Stimulated activated CD8-positive, alpha-beta memory T cell treated with anti-CD3 and anti-CD28 coated beads, Interleukin-4, amount 100 ng/mL, for 48 hours (primary cell): ENCODE measurements at places on chromosomes 12 and 14.

- DNase-seq: no peak
Observed at GRCh38 chr14:76900682-76901081, 74.5 kb downstream of the LRRC74A start.

DNA sequence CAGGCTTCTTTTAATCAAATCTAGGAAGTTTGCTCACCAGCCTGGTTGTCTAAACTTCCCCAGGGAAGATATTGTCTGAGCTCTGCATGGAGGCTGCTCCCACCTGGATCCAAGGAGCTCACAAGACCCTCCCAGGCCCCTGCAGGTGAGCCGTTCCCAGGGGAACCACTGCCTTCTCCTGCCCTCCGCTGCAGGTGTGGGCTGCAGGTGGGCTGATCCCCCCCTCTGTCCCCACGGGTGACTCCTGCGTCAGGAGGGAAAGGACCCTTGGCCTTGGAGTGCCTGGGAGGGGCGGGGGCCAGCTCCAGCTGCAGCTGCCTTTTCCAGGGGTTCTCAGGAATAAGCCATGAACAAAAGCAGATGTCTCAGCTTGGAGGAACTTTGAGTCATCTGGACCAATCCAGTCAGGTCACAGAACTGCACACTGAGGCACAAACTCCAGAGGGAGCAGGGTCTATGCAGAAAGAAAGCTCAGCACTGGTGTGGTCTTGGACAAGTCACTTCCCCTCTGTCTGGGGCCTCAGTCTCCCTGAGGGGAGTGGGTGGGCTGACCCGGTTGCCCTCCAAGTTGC lies 246.6 kb upstream of the RTL1 start:
- DNase-seq: no peak

DNA sequence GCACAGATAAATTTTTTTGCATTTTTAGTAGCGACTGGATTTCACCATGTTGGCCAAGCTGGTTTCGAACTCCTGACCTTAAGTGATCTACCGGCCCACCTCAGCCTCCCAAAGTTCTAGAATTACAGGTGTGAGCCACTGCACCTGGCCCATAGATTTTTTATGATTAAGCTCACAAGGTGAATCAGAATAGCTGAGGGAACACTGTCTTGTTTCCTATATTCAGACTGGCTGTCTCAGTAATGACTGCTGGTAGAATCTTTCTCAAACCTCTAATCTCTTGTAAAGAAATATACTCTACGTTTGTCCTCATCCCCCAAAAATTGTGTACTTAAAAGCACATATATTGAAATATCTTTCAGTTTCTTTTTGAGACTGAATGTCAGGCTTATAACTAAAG lies 362.1 kb downstream of the EGLN3 start:
- DNase-seq: no peak

DNA sequence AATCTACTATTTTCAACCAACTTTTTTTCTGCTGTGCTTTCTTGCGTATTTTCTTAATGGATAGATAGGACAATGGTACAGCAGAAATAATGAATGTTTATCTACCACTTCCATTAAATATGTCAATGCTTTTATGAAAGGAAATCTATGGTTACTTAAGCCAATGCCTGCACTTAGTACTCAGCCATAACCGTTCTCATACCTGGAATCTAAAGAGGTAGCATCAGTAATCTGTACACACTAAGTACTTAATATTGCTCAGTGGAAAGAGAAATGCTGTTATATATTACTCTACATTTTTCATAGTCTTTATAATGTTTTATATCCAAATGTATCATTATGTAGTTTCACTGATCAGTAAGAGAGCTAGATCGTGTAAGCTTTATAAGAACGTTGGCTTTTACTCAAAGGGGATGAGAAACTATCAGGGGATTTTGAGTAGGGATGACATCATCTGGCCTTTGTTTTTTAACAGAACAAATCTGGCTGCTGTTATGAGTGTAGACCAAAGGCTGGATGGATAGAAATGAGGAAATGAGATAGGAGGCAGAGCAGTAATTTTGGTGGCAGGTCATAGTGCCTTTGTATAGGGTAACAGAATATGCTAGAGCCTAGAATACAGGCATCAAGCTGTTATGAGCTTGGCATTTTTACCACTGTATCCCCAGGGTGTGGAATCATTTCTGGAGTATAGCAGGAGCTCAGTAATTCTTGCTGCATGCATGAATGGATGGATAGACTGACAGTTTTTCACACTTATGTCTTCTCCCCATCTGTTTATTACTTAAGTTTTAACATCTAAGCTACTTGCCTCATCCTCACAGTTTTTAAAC lies 34.0 kb downstream of the ALG10B start:
- no peak for DNase-seq

DNA sequence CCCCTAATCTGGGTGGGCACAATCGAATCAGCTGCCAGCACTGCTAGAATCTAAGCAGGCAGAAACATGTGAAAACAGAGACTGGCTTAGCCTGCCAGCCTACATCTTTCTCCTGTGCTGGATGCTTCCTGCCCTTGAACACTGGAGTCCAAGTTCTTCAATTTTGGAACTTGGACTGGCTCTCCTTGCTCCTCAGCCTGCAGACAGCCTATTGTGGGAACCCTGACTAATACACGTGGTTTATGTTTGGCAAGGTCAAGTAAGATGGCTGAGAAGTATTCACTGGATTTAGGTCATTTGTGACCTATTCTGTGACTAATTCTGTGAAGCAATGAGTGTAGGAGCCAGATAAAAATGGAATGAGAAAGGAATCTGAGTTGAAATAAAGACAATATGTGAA lies 11.0 kb downstream of the GPR135 start:
- no peak for DNase-seq

- no peak for DNase-seq
Observed at GRCh38 chr12:27477049-27477448, 30.5 kb downstream of the SMCO2 start.
